Suppressor macrophage treated with lipopolysaccharide for 1 hour (primary cell): ENCODE measurements at places on chromosomes 4 and X.

- no peak for DNase-seq
Measured at GRCh38 chr4:80103629-80104028, 30.6 kb upstream of the ANTXR2 start.

GRCh38 chrX:64427787-64428186 lies 32.5 kb upstream of the MTMR8 start:
- no peak for DNase-seq

- DNase-seq = peak; percentile 53
Measured at GRCh38 chr4:143025081-143025704, 159.5 kb upstream of the USP38 start.

DNA sequence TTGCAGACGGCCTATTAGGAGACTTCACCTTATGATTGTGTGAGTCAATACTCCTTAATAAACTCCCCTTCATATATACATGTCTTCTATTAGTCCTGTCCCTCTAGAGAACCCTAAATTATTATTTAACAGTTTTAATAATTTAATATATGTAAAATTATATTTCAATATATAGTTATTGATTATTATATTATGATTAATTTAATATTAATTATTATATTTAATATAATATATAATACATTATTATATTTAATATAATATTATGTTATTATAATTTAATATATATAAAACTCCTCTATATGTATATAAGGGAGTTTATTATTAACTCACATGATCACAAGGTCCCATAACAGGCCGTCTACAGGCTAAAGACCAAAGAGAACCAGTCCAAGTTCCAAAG lies 533.2 kb downstream of the ARAP2 start:
- DNase-seq = no peak

GRCh38 chr4:72375073-72375736 lies 193.8 kb downstream of the ADAMTS3 start:
- no peak for DNase-seq

- DNase-seq = no peak
Measured at GRCh38 chrX:68647156-68647957, at the start of gene STARD8. TSS of gene STARD8 (plus strand) at chrX:68647666. CDS start at chrX:68647883, 217 bp downstream.

GRCh38 chr4:147560625-147561024 lies 56.6 kb upstream of the TMEM184C start:
- no peak for DNase-seq

GRCh38 chrX:86930419-86930818 lies 587.2 kb upstream of the KLHL4 start:
- DNase-seq = no peak

GRCh38 chr4:110087070-110087708 lies 111.2 kb downstream of the ELOVL6 start:
- DNase-seq = no peak

DNA sequence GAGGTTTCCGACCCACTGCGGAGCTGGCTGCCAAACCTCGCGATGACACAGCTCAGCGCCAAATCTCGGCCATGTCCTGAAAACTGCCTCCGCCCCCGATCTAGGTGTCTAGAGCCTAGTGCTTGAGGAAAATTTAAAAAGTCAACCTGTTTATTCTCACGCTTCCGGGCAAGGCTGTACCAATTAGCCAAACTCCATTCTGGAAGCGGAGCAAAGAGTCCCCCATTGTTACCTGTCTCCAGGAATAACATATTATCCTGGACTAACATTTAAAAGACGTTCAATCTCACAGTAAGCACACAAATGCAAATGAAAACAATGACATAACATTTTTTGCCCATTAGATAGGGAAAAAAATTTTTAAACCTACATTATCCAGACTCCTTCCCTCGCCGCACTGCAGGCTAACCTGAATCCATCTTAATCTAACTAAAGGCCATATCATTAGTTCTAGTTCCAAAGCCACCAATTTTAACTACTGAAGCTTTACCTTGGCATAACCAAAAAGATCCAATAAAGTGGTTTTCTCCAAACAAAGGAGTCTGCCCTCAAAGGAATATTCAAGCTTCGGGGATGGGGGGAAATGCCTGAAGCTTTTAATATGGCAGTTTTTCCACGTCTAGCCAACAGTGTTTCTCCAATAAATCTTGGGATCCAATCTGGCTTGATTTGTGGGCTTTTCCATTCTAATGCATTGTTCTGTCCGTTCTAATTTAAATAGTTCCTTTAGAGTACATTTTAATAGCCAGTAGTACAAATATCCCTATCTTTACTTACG lies 1.9 kb downstream of the HUWE1 start:
- DNase-seq = no peak

DNA sequence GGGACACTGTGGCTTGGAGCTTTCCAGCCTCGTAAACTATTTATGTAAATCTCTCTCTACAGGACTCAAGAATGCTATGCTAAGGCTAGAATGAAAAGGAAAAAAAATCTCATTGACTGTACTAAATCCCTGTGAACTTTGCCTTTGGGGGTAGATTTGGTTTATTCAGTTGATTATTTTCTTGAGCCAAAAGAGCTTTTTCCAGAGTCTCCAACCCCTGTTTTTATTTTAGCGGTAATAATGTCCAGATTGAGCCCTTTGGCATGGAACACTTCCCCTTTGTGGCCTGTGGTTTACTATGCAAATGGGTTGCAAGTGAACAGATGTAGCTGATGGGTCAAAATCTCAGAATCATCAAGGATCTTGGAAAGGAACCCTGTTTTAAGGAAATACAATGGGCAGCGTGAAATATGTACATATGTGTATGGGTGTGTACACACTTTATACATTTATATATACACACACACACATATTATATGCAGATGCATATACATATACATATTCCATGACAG lies 72.9 kb downstream of the FAM9B start:
- peak; percentile 39 for DNase-seq

GRCh38 chr4:10677796-10678497 lies 6.6 kb downstream of the CLNK start:
- no peak for DNase-seq

DNA sequence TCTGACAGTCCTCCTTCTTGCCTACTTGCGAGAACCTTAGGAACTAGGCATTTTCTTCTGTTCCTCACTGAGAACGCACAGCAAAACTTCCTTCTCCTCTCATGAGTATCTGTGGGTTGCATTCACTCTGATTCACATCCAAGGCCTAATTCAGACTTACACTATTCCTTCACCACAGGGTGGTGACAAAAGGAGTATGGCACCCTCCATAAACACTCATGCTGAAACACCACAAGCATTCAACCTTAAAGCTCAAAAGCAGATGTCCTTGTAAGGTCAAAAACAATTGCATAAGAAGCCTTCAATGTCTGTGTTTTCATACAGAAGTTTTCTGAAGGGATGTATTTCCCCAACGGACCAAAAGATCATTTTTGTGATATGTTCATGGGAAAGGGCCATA lies 147.3 kb downstream of the CORIN start:
- no peak for DNase-seq

DNA sequence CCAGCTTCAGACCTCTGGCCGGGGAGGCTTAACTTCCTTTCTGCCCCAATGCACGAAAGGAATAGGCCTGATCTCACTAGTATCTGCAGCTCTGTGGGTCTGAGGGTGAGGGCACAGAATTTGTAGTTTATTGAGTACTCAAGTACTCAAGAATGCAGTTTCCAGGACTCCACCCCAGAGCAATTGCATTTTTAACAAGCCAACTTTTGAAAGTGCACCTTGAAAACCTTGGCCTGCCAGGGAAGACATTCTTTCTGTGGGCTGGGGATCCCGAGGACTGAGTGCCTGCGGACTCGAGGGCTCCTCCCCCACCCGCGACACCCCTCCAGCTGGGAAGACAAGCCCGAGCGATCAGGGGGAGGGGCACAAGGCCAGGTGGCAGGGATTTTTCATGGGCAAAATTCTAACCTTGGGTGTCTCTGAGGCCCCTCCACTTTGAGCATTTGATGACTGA lies 22.4 kb downstream of the RS1 start:
- no peak for DNase-seq

DNA sequence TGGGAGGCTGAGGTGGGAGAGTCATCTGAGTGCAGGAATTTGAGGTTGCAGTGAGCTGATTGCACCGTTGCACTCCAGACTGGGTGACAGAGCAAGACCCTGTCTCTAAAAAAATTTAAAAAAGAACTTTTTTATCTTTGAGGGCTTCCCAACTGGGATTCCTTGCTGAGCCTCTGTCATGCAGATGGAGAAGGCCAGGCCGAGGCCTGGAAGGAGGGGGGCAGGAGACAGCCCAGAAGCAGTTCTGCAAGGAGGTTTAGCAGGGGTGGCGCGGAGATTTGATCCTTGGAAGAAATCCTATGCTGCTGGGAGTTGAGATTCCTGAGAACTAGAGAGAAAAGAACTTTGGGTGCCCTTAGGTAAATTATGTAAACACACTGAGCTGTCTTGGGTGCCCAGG lies 2.5 kb upstream of the ARSD start:
- DNase-seq = no peak

- no peak for DNase-seq
Measured at GRCh38 chr4:159141193-159141592, 38.3 kb downstream of the RAPGEF2 start.

- no peak for DNase-seq
Measured at GRCh38 chr4:179095585-179096221, 1653.5 kb upstream of the AGA start.

DNA sequence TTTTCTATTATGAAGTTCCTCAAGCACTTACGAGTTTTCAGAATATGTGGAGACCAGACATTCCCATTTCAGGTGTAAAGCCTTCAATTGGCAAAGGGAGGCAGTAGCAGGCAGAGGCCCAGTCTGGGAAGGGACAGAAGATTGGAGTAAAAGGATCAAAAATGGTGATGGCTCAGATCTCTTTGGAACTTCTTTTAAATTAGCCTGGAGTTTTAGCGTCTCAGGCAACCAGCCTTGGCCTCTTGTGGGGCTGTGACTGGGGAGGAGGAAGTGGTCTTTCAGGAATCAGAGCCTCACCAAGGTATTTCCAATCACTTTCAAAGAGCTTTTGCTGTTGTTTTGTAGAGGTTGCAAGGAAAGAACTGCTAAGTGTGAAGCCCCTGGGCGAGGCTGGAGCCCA lies 239.1 kb downstream of the FRAS1 start:
- DNase-seq = no peak

DNA sequence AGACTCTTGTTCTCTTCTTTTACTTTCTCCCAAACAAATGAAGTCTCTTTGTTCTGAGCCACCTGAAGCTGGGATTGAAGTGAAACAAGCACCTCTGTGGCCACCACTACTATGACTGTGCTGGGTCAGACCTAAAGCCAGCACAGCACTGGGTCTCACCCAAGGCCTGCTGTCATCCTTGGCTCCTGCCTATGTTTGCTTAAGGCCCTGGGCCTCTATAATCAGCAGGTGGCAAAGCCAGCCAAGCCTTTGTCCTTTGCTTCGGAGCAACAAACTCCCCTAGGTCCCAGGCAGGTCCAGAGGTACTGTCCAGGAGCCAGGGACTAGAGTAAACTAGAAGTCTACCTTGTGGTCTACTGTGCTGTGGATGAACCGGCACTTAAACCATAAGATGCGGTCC lies 220.6 kb upstream of the ARSJ start:
- no peak for DNase-seq

GRCh38 chr4:141652161-141652778 lies 15.9 kb downstream of the IL15 start:
- DNase-seq = no peak

GRCh38 chr4:159267869-159268285 lies 165.0 kb downstream of the RAPGEF2 start:
- DNase-seq = no peak

DNA sequence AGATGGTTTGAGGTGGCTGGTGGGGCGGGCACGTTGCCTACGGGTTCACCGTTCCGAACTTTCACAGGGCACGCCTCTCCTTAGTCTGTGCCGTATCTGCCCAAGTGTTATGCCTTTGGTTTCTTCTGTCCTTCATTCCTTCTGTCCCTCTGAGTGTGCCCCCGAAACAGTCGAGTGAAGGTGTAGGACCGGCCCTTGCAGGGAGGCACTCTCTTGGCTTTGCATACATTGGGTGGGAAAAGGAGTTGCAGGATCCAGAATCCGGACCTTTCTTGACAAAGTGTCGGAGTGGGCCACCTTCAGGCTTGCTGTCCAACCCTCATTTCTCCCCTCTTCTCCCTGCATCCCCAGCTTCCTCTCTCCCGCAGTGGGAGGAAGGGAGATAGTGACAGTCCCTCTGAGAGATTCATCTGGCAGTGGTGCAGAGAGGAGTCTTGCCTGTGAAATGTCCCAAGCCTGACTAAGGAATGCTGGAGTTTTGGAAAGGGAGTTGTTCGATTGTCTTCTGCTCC lies 569 bp downstream of the ARFIP1 start:
- DNase-seq = peak; percentile 28

DNA sequence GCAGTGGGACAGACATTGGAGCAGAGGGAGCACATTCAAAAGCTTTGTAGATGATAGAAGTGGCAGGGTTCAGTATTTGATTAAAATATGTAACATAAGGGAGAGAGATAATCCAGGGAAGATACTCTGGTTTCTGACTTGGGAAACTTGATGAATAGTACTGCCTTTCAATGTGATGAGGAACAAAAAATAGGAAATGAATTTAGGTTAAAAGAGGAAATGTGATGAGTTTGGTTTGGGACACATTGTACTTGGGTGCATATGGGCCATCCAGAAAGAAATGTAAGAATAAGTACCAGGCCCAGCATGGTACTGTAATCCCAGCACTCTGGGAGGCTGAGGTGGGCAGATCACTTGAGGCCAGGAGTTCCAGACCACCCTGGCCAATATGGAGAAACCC lies 20.9 kb upstream of the NDNF start:
- peak; percentile 48 for DNase-seq

GRCh38 chr4:82773057-82773456 lies 25.5 kb downstream of the SCD5 start:
- DNase-seq = no peak

DNA sequence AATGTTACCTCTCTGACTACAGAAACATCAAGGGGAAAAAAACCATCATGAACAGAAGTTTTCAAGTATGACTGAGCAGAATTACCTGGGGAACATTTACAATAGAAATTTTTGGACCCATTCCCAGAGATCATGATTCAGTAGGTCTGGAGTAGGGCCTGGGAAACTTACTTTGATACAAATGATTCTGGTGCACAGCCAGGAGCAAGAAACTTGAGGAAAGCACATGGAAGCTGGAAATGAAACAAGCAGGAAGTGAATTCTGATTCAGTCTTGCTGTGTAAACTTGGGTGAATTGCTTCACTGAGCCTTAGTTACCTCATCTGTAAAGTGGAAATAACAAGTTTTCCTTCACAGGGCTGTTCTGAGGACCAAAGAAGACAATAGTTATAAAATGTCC lies 192.5 kb upstream of the TAPT1 start:
- DNase-seq = no peak

DNA sequence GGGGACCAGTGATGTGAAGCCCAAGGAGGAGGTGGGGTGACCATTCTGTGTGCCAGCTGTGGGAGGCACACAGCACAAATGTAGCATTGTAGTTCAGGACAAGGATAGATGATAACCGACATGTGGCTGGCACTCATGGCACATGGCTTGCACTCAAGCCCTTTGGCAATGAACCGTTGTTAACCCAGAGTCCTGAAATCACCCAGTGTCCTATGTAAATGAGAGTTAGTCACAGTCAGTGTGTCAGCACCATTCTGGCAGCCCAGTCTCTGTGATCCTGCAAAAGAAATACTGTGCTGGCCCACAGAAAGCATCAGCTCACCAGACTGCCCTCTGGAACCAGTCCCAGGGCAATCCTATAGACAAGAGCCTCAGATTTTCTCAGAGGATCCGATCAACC lies 339.3 kb downstream of the MID1IP1 start:
- no peak for DNase-seq

- no peak for DNase-seq
Measured at GRCh38 chr4:153452658-153453378, 13.3 kb upstream of the TMEM131L start.

- DNase-seq = no peak
Measured at GRCh38 chr4:81722290-81722851, 250.7 kb upstream of the RASGEF1B start.
